NCI-H187 treated with DMSO at 0.1 percent for 48 hours (cell line): ENCODE measurements at places on chromosomes 6 and 20.

DNA sequence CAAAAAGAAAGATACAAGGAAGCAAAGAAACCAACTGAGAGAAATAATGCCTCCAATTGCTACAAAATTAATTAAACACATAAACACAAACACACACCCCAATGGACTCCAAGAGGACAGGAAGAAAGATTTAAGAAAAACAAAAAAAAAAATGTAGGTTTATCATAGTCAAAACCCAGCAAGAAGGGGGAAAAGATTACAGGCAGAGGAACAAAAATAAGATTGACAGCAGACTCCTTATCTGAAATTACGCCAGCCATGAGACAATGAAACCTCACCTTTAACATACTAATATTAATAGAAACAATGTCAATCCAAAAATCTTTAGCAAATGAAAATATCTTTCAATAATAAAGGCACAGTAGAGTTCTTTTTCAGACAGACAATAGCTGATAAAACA is 155.8 kb downstream of the RNGTT start:
- no peak for DNase-seq

DNA sequence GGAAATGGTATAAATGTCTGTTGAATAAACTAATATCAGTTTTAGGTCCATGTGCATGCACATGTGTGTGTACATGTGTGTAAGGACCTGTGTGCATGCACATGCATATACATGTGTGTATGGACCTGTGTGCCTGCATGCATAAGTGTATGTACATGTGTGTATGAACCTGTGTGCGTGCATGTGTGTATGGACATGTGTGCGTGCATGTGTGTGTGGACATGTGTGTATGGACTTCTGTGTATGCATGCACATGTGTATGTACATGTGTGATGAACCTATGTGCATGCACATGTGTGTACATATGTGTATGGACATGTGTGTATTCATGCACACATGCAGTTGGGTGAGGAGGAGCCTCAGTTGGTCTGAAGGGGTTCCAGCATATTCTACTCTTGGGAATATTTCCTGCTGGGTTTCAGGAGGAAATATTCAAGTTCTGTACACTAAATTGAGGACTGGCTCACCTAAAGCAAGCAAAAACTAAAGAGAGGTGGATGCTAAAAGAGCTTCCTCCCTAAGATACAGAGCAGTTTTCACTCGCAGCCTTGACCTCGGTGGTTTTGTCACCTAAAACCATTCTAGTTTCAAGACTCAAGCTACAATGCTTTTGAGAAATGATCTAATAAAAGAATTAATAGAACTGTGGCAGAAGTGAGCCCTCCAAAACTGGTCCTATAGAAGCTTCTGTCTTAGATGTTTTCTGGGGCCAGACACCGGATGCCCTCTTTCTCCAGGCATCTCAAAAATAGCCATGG is 742.8 kb downstream of the MAFB start:
- no peak for DNase-seq

DNA sequence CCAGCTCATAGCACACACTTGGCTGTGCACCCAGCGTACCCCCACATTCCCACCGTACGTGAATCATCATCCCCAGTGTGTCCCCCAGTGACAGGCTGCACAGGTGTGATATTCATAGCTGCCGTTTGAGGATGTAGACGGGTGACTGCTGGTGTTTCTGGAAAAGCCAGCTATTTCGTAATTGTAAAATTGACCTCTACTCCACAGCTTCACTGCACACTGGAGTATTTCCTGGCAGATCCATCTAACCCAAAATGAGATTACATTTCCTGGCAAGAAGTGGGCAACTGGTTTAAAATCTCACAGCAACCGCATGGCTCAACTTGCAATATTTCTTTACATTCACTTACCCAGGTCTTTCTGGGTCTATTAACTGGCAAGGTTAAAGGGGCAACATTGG is 30.3 kb downstream of the CD83 start:
- DNase-seq = no peak

- no peak for DNase-seq
These were observed 88.0 kb downstream of the FRK start for GRCh38 chr6:115972679-115973078.

DNA sequence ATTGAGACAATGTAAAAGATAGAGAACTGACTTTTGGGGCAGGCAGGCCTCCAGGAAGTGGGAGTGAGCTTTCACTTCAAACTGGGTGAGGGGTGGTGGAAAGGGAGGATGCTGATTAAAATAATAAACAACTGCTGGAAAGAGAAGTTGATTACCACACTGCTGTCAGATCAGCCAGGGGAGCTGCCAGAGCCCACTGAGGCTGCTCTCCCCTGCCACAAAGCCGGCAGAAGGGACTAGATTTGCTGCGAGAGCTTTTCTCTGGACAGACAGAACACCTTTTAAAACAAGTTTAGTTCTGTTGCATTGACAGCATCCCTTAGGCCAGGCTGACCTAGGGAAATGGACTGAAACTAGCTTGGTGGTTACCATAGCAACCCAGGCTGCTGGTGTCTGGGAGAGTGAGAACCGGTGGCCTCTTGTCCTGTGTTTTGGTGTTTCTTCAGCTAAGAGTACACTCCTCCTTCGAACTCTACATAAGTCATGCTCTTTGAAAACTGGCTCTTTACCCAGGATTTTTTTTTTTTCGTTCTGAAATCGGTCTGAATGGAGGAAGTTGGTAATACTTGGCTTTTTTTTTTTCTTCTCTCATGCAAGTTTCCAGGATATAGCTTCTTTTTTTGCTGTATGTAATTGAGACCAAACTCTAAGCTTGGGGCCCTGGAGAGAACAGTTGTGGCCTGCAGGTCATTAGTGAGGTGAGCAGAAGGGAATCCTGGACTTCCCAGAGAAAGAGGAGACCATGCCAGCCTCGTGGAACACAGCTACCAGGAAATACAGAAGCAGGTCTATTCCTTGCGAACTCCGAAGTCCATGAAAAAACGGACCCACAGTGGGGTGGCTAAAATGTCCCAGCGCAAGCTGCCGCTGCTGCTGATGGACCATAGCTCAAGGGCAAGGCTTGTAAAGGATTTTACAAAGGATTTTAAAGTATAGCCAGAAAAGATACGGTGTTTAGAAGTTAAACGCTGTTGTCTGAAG is 374.4 kb downstream of the UTRN start:
- no peak for DNase-seq

- DNase-seq = no peak
These were observed 486 bp downstream of the FKBP1A start for GRCh38 chr20:1392443-1392692.

- no peak for DNase-seq
These were observed 9.2 kb downstream of the SYNDIG1 start for GRCh38 chr20:24478584-24478983.

DNA sequence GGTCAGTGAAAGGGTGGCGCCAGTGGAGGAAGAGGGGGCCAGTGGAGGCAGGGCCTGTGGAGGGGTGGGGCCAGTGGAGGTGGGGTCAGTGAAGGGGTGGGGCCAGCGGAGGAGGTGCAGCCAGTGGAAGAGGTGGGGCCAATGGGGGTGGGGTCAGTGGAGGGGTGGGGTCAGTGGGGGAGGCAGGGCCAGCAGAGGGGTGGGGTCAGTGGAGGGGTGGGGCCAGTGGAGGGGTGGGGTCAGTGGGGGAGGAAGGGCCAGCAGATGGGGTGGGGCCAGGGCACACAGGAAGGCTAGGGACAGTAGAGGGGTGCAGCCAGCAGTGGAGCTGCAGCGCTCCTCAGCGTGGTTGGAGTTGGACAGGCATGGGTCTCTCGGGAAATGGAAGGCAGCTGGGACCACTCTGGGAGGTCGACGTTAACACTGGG is 18.7 kb downstream of the ADRM1 start:
- no peak for DNase-seq

DNA sequence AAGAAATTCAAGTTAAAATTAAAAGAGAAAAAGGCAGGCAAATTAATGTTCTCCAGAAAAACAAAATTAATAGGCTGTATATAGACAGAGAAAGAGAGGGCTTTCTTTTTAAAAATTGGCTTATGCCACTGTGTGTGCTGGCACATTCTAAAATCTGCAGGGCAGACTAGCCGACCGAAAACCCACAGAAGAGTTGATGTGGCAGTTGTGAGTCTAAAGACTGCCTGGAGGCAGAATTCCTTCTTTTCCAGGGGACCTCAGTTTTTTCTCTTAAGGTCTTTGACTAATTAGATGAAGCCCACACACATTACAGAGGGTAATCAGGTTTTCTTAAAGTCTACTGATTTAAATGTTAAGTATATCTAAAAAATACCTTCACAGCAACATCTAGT is 85.7 kb downstream of the GJA1 start:
- DNase-seq = no peak

DNA sequence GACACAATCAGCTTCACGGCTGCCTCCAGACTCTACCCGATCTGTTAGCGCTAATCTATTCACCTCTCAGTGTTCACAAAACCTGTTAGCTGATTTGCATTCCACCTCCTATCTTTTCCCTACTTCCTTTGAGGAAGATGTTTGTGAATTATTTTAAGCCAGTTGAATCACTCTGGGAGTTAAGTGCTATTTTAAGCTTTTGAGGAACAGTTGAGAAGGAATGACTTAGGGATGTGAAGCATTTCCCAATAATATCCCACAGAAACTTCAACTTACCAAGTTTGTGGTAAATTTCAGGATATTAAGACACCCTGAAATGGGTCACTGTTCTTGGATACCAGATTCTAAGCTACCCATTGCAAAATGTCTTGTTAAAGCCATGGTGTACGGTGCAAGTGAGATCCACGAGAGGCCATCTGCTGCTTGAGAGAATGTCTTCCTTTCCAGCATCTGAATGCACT is 145.2 kb upstream of the CITED2 start:
- no peak for DNase-seq

- no peak for DNase-seq
These were observed 177.1 kb upstream of the MAP3K7 start for GRCh38 chr6:90764001-90764400.

GRCh38 chr20:25549172-25549773 is 36.1 kb downstream of the NINL start:
- DNase-seq = no peak

GRCh38 chr6:16421462-16421960 is 183.1 kb downstream of the GMPR start:
- no peak for DNase-seq

- no peak for DNase-seq
These were observed 100.8 kb downstream of the TRERF1 start for GRCh38 chr6:42350911-42351310.

GRCh38 chr6:21777846-21778245 is 184.3 kb downstream of the SOX4 start:
- DNase-seq = no peak

DNA sequence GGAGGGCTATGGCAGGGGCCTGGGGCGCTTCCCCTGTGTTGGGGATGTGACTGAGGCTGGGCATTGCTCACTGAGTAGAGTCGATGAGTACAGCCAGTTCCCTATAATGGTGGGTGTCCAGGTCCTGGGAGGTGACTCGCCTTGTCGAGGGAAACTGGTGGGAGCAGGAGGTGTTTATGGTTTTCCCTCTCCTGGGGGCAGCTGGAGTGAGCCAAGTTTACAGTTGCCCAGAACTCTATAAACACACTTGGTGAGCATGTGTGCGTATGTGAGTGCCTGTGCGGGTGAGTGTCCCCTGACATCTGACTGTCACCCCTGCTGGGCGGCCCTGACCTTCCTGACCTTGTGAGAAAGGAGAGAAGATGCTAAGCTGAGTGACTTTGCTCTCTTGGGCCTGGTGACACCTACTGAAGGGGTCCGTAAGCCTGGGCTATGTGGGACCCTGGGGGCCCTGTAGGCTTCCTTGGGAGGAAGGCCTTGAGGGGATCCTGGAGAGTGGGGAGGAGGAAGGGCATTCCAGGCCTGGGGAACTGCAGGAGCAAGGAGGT is 65.9 kb downstream of the VEGFA start:
- DNase-seq = no peak

DNA sequence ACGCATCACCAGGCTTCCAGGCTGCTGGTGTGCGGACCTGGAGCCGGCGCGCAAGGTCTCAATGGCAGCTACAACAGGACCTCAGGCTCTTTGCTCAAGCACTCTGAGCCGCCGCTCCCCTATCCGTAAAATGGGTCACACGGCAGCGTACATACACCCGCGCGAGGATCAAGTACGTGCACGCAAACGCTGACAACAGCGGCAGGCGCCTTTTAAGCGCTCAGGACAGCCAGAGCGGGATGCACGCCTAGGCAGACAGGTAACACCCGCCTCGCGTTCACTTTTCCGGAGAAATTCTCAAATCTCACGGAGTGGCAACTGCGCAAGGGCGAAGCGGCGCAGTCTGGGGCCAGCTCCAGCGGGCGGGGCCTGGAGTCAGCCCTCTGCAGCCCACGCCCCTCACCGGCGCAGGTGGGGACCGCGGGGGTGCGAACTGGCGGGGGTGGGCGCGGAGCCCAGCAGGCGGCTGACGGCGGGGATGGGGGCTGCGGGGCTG is 535 bp downstream of the EXOC2 start:
- DNase-seq = no peak
